ENCODE measurements at places on chromosomes 5 and 9.
A peak's percentile ranks its signal among the peaks of the same experiment; 100 is the strongest.

GRCh38 chr5:15806613-15807012 lies 306.6 kb downstream of the FBXL7 start:
- no peak for DNase-seq

- no peak for DNase-seq
Observed at GRCh38 chr9:80701061-80701460, 988.3 kb downstream of the TLE1 start.

- no peak for DNase-seq
Observed at GRCh38 chr5:157506066-157506590, 46.1 kb downstream of the NIPAL4 start.

- DNase-seq, result no peak
Observed at GRCh38 chr9:2991292-2991691, 147.4 kb upstream of the PUM3 start.

DNA sequence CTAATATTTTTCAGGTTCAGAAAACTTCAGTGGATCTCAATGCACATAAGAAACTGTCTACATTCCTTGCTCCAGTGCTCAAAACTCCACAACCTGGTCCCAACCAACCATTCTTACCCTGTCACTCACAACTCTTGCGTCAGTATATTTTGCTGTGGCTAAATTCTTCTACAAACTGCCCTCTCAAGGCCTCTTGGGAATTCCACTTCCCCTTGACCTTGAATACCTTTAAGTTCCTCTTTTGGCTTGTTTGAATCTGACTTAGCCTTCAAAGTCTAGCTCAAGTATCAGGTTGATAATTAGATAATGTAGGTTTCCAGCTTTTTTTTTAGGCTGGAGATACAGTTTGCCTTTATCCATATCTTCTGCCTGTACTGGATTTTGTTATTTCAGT lies 128.3 kb downstream of the SLF1 start:
- no peak for DNase-seq

- DNase-seq, result no peak
Observed at GRCh38 chr5:89513299-89514044, 630.5 kb upstream of the MEF2C start.

- no peak for DNase-seq
Observed at GRCh38 chr5:137507150-137507549, 8.0 kb upstream of the SPOCK1 start.

GRCh38 chr9:102497709-102498108 lies 497.4 kb upstream of the CYLC2 start:
- no peak for DNase-seq

- DNase-seq, result no peak
Observed at GRCh38 chr5:34507933-34508332, 148.2 kb upstream of the RAI14 start.

GRCh38 chr5:108345541-108346171 lies 36.2 kb downstream of the FBXL17 start:
- DNase-seq, result no peak

DNA sequence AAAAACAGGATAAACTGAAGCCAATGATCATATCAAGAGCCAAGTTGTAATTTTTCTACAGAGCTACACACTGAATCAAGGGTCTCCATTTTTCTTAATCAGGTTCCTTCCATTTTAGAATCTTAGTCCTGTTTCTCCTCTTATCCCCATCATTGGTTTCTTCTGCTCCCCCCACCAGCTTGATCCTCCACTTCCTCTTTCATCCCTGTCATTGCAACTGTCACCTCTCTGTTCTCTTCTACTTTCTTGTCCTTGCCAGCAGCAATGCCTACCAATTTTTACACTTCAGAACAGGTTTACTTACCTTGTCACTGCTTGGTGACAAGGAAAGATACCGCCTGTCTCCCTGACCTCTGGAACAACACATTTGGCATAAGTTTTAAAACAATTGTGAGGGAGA lies 97.3 kb downstream of the CFAP90 start:
- no peak for DNase-seq

DNA sequence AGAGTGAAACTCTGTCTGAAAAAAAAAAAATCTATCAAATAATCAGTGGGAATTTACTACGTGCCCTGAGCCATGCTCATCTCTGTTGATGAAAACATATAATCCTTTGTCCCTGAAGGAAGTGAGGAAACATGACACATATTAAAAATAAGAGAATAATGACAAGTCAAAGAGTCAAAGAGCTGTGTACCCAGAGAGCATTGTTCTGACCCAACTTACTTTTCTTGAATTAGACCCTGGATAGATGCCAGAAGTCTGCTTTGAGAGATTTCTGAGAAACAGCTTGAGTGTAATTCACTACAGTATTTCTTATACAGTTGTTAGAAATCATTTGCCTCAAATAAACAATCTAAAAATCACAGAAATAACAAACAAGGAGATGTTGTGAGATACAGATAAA lies 490.0 kb upstream of the PIK3R1 start:
- DNase-seq, result no peak

DNA sequence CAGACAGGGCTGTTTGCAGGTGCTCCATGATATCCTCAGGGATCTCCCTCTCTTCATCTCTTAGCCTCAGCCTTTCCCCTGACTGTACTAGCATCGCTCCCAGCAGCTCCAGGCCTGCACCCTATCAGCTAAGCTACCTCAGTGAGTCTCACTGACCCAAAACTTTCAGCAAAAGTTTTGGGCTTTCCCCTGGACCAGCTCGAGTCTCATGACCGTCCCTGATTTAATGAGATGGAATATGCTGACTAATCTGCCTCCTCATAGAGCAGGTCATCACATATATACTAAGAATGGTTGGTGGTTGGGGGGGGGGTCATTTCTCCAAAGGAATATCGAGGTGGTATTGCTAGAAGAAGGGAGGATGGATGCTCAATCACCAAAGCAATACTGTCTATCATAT lies 151.5 kb downstream of the NR3C1 start:
- no peak for DNase-seq

DNA sequence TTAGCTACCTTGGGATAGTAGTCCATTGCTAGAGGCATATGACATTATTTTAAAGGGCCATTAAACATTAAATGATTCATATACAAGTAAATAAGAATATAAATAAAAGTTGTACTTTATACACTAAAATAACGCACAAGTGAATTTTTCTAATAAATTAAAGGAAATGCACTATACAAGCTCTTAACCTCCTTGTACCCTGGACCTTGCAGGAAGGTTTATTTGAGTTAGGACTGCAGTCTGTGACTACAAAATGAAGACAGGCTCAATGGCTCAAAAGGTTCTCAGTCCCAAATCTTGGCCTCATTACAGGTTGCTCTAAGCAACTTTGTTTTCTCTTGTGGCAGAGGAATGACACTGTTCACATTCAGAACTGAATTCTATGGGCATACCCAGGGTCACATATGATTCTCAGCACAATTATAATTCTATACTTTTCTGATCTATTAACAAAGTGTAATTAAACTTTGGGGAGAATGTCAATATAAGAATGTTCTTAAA lies 34.4 kb downstream of the FEM1C start:
- DNase-seq, result no peak

GRCh38 chr5:65020492-65020891 lies 251.8 kb downstream of the CWC27 start:
- no peak for DNase-seq

GRCh38 chr9:136204145-136204805 lies 653 bp downstream of the LHX3 start:
- DNase-seq, result no peak

- DNase-seq, result no peak
Observed at GRCh38 chr9:33164138-33164809, 2.9 kb downstream of the B4GALT1 start.

- no peak for DNase-seq
Observed at GRCh38 chr5:159819591-159820411, 96.5 kb upstream of the ADRA1B start.

DNA sequence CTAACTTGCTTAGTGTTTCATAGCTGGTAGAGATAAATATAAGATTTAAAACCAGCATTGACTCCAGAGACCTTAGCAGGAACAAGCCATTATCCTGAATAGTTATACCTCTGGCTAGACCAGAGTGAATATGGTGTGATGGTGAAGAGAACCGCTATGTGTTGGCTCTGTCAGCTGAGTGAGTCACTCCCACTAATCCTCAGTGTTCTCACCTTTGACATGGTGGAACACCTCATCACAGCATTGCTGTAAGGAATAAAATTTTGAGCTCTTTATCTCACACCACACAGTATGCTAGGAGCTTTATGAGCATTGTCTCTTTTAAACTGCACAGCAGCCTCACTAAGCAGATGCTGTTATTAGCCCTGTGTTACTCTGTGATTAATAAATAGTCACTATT lies 90.7 kb upstream of the DHFR start:
- DNase-seq, result no peak

- peak; percentile 58 for DNase-seq
Observed at GRCh38 chr5:15003511-15003920, 131.9 kb upstream of the ANKH start.

DNA sequence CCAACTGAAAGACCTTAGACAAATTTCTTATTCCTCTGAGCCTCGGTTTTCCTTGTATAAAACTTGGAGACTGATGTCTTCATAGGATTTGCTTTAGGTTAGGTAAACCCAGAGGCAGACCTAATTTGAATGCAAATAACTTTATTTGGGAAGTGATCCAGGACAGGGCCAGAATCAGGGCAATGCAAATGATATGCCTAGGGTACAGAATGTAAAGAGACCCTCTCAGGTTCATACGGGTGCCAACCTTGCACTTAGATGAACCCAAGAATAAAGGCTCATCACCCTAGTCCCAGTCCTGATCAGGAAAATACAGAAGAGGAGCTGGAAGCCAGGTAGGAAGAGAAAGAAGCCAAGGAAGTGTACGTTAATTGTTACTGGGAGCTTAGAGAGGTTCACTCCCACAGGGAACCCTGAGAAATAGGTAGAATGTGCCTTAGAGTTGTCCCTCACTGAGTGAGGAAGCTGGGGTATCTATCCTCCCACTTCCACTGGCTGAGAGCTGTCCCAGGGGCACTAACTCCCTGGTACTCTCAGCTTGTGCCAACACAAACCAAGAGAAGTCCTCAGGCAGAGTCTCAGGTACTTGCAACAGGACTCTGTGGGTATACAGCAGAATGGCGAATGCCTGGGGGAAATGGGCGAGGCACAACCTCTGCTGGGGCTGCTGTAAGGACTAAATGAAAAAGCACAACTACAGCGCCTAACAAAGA lies 3.1 kb upstream of the HK3 start:
- DNase-seq, result no peak

DNA sequence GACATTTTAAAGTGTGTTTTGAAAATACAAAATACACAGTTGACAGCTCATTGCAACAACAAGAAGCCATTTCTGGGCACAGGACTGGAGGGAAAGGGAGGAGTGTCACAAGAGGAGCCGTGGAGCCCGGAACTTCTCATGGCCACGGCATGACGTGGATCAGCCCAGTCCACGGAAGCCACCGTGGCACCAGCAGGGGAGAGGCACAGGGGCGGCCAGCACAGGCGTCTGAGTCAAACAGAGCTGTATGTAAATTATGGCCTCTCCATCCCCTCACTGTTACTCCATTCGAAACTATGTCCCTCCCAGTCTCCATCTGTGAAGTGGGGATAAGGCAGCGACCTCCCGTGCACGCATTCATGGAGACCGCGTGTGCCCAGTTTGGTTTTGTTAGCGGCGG lies 165.6 kb upstream of the IRX2 start:
- no peak for DNase-seq

- no peak for DNase-seq
Observed at GRCh38 chr9:107929443-107929842, 439.9 kb upstream of the KLF4 start.
